ENCODE measurements at places on chromosomes 5 and 9.
A peak's percentile ranks its signal among the peaks of the same experiment; 100 is the strongest.

- DNase-seq, result no peak
Observed at GRCh38 chr5:107853031-107853430, 182.3 kb upstream of the EFNA5 start.

DNA sequence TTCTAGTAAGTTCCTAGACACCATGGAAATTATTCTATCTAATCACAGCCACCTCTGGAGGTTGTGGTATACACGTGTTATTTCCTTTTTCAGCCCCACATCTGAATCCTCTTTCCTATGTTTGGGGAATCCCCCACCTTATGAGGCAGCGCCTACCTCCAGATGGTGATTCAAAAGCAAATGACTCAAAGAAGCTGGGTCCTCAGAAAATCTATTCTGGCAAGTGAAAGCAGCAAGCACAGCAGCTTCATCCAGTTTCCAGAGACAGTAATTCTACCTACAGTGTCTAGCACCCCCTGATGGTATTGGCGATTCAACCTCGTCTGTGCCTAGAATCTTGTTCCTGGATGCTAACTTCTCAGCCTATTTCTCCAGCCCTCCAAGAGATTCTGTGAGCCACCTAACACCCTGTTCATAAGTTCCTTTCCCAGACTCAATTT, 43.0 kb downstream of the STRBP start:
- peak; percentile 41 for DNase-seq

DNA sequence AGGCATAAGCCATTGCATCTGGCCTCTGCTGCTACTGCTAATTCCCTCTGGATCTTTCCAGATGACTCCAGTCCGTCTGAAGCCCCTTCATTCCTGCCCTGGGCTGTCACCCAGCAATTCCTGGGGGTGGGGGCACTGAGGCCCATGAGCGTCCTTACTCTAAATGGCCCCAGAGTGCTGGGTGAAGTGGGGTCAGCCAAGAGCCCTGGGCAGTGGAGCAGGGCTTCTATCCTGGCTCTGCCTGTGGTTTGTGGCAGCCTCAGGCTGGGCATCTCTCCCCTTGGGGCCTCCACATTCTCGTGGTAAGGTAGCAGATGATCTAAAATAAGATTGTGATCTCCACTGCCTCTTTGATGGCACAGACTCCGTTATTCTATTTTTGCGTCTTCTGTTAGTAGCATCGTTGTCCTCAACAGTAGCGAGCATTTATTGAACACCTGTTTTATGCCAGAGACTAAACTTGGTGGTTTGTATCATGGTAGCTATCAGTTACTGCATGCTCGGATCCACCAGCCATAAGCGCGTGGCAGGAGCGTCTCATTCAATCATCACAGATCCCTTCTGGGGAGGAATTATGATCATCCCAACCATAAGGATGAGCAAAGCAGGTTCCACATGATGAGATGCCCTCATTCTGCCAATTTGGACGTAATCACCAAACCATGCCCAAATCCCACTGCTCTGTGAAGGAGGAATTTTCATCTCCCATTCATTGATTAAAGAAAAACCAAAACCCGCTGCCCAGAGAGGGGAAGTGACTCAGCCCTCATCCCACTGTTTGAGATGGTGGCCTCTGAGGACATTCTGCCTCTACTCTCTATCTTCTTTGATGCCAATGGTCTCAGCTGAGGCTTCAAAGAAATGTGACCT, 21.9 kb upstream of the DUSP1 start:
- no peak for DNase-seq

GRCh38 chr5:53552561-53552960, 7.9 kb upstream of the NDUFS4 start:
- no peak for DNase-seq

DNA sequence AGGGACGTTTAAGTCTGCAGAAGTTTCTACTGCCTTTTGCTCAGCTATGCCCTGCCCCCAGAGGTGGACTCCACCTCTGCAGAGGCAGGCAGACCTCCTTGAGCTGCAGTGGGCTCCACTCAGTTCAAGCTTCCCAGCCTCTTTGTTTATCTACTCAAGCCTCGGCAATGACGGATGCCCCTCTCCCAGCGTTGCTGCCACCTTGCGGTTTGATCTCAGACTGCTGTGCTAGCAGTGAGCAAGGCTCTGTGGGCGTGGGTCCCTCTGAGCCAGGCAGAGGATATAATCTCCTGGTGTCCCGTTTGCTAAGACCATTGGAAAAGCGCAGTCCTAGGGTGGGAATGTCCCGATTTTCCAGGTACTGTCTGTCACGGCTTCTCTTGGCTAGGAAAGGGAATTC, 2188.5 kb upstream of the WWC1 start:
- DNase-seq, result no peak

- no peak for DNase-seq
Observed at GRCh38 chr9:28668158-28668557, 1094.9 kb upstream of the C9orf72 start.

- DNase-seq, result no peak
Observed at GRCh38 chr5:168883281-168883741, 304.1 kb upstream of the PANK3 start.
